ENCODE measurements at places on chromosomes 1 and 21. TPM values are rescaled to one million over a fixed set of nuclear protein-coding genes. Genes with fewer than 3 reads are reported as not detected.

HNRNPCL1 gene
- total RNA-seq, result not detected

ACADM gene
- total RNA-seq, result 37.3 TPM

IFNAR1 gene
- 32.4 TPM for total RNA-seq

TSSK3 gene
- total RNA-seq, result 3.9 TPM

GJA5 gene
- 0.28 TPM for total RNA-seq

CD247 gene
- 1.4 TPM for total RNA-seq

ITLN2 gene
- total RNA-seq, result not detected

UTS2 gene
- 31.0 TPM for total RNA-seq

JAK1 gene
- total RNA-seq, result 339 TPM

TINAGL1 gene
- total RNA-seq, result not detected

CD1E gene
- total RNA-seq, result not detected

DNA sequence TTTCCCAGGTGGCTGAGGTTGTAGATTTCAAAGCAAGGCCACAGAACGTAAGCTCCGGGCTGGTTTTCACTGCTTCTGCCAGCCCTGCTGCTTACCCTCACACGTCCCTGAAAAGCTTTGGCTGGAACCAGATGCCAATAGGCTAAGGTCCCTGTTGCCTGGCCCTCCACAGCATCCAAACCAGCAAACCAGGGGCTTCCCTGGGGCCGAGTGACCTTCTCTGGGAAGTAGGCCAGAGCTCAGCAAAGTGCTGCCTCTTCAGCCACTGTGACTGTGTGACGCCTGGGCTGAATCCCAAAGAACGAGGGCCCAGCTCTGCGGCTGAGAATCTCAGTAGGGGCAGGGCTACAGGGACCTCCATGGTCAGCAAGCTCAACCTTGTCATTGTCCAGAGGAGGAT lies 28.9 kb upstream of the RBM15 start:
- no peak for DNase-seq

- DNase-seq, result no peak
Observed at GRCh38 chr1:231160895-231161666, 777 bp upstream of the TRIM67 start.

DNA sequence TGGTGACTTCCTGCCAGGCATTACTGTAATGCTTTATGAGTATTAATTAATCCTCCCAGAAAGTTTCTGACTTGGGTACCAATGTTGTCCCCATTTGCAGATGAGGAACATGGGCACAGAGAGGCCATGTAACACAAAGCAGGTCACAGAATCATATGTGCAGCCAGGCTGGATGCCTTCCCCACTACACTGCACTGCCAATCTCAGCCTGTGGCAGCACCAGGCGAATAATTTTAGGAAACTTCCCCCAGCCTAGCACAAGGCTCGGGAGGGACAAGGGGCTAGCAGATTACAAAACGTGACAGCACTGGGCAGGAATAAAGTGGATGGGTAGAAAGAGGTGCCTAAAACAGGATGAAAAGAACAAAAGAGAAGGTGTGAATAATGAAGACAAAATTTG lies 331.7 kb upstream of the PROX1 start:
- no peak for DNase-seq

DNA sequence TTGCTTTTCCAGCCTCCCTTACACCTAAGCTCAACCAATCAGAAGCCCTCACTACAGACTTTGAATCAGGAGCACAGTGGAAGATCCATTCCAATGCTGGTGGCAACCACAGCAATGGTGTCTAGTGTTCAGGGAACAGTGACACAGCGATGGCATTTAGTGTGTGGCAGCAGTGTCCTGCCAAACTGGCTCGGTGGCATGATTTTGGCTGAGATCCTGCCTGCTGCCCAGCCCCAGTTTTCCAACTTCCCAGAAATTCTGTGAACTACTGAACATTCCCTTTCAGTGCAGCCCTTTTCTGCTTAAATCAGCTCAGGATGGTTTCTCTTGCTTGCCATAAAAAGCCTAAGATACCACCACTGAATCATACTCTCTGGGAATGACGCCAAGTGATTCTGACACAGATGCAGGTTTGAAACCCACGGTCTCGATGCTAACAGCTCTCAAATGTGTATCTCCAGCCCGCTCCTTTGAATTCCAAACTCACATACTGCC lies 8.8 kb downstream of the ASAP3 start:
- peak; percentile 28 for DNase-seq

GRCh38 chr1:40122855-40123254 lies 25.8 kb upstream of the PPT1 start:
- no peak for DNase-seq

GRCh38 chr1:209641832-209642172 lies 10.4 kb downstream of the LAMB3 start:
- no peak for DNase-seq

GRCh38 chr1:226990133-226990716 lies 50.1 kb downstream of the COQ8A start:
- DNase-seq, result no peak

DNA sequence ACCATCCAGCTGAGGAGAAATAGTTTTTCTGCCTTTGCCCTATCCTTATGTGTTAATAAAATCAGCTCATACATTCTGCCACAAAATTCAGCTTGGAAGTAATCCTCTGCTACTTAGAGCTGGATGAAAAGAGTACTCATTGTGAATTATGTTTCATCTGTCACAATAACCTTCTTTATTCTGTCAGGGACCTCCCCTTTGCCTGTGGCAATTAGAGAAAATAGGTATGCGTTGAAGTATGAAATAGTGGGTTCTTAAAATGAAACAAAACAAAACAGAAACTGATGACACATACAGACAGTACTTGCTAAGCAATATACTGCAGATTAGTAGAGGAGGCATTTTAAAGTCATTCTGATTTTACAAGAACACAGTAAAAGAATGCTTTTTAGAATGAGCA lies 578.5 kb downstream of the USP25 start:
- no peak for DNase-seq

- peak; percentile 69 for DNase-seq
Observed at GRCh38 chr1:208203127-208203847, 40.9 kb downstream of the PLXNA2 start.

GRCh38 chr1:186819126-186819525 lies 9.6 kb upstream of the PLA2G4A start:
- no peak for DNase-seq

DNA sequence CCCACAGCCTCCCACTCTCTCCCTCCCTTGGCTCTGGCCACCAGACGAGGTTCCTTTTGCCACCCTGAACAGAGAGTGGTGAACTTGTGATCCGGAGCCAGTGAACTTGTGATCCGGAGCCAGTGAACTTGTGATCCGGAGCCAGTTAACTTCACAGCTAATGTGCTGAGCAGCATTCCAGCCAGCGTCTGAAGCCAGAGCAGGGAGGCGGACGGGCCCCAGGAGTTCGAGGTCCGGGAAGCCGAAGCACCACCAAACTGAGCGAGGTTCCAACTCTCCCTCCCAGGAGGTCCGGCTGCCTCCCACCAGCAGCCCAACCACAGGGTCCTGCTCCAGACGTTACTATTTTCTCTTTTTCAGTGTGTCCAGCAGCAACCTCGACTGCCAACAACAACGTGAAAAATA lies 85.8 kb downstream of the SYF2 start:
- DNase-seq, result no peak

- peak; percentile 58 for DNase-seq
Observed at GRCh38 chr1:226001963-226002666, 3.0 kb upstream of the SDE2 start.
